ENCODE measurements at places on chromosomes 13 and 19.

GRCh38 chr13:107020393-107020792 lies 452.5 kb upstream of the ARGLU1 start:
- no peak for DNase-seq

DNA sequence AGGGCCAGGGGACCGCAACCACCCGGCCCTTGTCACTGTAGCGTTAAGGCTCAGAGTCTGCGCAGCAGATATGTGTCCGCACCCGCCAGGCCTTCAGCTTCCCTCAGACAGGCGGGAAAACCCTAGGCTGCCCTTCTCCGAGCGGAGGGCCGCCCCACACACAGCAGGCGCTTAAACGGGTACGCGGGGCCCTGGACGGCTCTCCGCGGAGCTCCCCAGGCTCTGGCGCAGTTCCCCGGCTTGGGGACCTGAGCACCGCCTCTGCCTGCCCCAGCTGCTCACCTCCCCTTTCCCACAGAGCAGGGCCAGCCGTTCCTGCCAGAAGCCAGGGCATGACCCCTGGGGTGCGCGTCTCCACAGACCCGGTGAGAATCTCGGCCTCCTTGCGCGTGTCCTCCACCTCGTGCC lies 593 bp downstream of the ZNF135 start:
- DNase-seq = no peak

DNA sequence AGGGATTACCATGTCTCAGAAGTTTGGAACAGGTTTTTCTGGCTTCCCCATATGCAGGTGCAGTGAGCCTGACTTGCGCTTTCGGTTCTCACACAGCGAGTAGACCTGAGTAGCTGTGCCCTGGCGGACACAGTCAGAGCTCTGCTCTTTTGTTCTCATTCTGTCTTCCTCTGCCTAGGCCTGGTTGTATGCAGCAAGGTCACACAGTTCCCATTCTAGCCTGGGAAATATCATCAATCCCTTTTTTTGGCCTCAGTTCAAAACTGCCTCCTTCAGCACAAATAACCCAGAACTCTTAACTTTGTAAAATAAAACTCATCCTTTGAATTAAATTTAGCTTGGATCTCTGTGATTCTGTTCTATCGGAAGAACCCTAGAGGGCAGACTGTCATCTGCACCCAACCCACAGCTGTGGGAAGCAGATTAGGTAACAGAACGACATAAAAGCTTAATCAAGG lies 10.2 kb downstream of the OXGR1 start:
- no peak for DNase-seq

GRCh38 chr19:11299946-11300810 lies 4.2 kb downstream of the TSPAN16 start:
- DNase-seq = no peak

DNA sequence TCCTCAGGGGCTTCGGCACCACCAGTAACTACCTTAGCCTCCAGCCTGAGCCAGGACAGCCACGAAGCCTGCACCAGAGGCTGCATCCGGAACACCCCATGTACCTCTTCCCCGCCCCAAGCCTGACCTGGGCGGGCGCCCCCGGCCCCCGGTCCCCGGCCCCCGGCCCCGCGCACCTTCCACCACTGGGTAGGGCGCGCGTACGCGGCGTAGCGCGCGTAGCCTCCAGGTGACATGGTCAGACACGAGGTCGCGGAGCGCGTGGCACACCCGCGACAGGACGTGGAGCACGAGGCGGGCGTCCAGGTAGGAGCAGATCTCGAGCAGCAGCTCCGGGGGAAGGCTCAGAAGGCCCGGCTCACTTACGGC lies 450 bp downstream of the FBXW9 start:
- no peak for DNase-seq

GRCh38 chr19:46945694-46946489 lies 73.7 kb upstream of the NPAS1 start:
- DNase-seq = no peak

GRCh38 chr13:41273831-41274441 lies 10.6 kb upstream of the MTRF1 start:
- no peak for DNase-seq

GRCh38 chr13:65505941-65506340 lies 1724.2 kb downstream of the PCDH9 start:
- no peak for DNase-seq

DNA sequence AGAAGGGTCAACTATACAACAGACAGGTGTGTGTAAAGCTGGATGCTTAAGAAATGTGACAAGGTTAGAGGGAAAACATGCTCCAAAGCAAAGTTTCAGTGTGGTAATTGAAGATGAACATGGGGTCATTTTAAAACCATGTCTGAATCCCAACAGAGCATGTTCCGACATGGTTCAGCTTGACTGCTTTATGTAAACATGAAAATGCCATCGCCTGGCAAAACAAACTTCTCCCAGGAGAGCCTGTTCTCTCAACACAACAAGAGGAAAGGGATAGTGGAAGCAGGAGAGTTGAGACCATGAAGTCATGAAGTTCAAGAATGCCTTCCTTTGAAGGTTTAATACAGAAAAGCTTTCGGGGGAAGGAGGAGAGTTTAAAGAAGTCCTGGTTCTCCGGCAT lies 85.8 kb downstream of the EPSTI1 start:
- no peak for DNase-seq

GRCh38 chr19:38715555-38715954 lies 28.7 kb downstream of the CAPN12 start:
- DNase-seq = no peak

- DNase-seq = no peak
These were observed 3.1 kb upstream of the CTXN1 start for GRCh38 chr19:7928741-7929701.
